ENCODE measurements at places on chromosomes 16 and 17.

- DNase-seq, result no peak
Observed at GRCh38 chr16:986925-987582, 5.5 kb downstream of the SOX8 start.

GRCh38 chr17:51224402-51225262, 35.2 kb downstream of the MBTD1 start:
- DNase-seq, result no peak

GRCh38 chr17:60863892-60864707, 186.4 kb downstream of the BCAS3 start:
- DNase-seq, result no peak

DNA sequence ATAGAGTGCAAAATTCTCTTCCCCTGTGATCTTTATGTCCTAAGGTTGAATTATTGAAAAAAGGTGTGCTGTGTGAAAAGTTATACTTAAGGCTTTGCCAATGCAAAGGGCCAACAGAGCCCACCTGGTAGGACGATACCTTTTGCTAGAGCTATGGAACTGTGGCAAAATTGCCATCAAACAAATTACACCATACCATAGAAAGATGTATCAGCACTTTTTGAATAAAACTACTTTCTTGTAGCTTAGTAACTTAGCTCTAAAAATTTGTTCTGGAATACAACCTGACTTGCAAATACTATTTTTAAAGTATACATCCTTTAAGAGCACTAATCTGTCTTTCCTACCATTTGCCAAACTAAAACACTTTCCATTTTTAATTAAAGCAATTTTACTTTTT, 147.2 kb upstream of the ERCC4 start:
- no peak for DNase-seq

DNA sequence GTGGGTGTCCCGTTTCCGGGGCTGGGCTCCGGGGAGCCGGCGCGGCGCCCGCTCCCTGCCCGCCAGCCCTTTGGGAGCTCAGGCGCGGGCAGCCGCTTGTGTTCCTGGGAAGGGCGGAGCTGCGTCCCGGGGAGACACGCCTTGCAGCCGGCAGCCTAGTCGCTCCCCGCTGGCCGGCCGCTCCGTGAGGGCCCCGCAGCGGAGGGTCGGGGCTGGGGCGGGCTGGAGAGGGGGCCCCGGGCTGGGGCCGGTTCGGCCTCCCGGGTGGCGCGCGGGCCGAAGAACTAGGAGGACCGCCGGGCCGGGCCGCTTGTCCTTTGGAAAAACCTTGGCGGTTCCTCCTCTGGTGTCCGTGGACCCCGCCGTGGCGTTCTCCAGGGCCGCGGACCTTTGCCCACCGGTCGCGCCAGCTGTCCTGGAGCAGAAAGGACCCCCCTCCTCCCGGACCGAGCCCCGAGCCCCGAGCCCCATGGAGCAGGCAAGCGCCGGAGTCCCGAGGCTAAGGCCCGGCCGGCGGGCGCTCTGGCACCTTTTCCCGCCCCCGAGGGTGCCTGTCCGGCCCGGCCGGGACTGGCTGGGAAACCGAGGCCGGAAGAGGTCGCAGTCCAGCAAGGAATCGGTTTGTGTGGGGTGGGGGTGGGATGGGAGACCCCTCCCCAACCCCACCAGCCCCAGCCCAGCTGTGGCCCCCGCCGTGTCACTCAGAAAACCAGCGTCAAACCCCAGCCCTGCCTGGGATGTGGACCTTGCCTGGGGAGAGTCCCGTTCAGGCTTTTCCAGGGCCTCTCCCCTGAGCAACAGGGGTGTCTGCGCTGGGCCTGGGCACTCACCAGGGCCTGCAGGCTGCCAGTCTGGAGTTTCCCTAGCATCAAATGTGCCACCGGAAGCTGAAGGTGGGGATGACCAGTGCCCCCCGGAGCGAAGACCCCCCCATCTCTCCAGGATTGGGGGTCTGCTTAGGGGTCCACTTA, 6.8 kb upstream of the TBC1D3B start:
- DNase-seq, result no peak

DNA sequence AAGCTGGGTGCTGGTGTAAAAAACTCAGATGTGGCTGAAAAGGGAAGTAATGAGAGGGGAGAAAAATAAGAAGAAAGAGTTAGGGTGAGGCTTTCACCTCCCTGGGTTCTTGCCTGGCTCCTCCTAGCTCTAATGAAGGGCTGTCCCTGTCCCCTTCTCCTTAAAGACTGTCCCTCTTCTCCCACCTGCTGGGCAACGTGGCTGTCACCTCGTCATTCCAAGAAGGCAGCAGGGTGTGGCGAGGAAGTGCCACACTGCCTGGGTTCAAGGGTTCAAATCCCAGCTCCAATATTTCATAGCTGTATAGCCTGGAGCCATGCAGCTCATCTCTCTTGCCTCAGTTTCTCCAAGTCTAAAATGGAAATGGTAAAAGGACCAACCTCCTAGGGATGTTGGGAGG, 122.5 kb upstream of the CACNG5 start:
- no peak for DNase-seq

- no peak for DNase-seq
Observed at GRCh38 chr17:1905190-1905913, 75.5 kb downstream of the RPA1 start.

GRCh38 chr17:2335726-2336214, 487 bp downstream of the TSR1 start:
- no peak for DNase-seq

- DNase-seq, result no peak
Observed at GRCh38 chr16:10522966-10523365, 57.4 kb downstream of the EMP2 start.

- no peak for DNase-seq
Observed at GRCh38 chr17:9771465-9771864, 19.9 kb downstream of the DHRS7C start.

GRCh38 chr16:79100447-79100846, 500.1 kb downstream of the MAF start:
- DNase-seq, result no peak

DNA sequence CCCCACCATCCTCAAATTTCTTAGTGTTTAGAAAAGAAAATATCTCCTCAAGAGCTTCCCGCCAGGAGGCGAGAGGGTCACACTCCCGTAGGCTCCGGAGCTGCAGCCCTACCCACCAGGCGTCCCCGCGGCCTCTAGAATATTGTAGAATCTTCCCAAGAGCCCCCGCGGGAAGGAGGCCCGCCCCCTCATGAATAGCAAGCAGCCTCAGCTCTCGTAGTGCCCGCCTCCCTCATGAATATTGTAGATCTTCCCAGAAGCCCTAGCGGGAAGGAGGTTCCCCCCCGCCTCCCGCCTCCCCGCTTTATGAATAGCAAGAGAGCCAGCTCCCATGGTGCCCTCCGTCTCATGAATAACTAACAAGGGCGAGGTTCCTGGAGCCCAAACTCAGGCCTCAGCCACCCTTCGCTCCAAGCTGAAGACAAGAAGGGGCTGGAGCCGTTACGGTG, at the start of gene FBXO47:
Gene FBXO47, minus strand, starts transcription at position 114 of the 449 bp plus-strand sequence. CDS start 4,378 bp downstream, outside the sequence.
- peak; percentile 80 for DNase-seq

- no peak for DNase-seq
Observed at GRCh38 chr16:57084996-57085395, 7.4 kb upstream of the CPNE2 start.

GRCh38 chr16:23498863-23499262, 11.4 kb downstream of the GGA2 start:
- DNase-seq, result no peak

- DNase-seq, result no peak
Observed at GRCh38 chr16:83630979-83631378, 176.8 kb upstream of the HSBP1 start.

GRCh38 chr16:50884066-50884860, 142.4 kb downstream of the CYLD start:
- DNase-seq, result peak; percentile 23

- DNase-seq, result no peak
Observed at GRCh38 chr17:17401271-17401781, 75.5 kb upstream of the MED9 start.

- no peak for DNase-seq
Observed at GRCh38 chr16:50204453-50205108, 51.5 kb downstream of the TENT4B start.

- DNase-seq, result no peak
Observed at GRCh38 chr16:28823291-28823872, 583 bp downstream of the ATXN2L start.

DNA sequence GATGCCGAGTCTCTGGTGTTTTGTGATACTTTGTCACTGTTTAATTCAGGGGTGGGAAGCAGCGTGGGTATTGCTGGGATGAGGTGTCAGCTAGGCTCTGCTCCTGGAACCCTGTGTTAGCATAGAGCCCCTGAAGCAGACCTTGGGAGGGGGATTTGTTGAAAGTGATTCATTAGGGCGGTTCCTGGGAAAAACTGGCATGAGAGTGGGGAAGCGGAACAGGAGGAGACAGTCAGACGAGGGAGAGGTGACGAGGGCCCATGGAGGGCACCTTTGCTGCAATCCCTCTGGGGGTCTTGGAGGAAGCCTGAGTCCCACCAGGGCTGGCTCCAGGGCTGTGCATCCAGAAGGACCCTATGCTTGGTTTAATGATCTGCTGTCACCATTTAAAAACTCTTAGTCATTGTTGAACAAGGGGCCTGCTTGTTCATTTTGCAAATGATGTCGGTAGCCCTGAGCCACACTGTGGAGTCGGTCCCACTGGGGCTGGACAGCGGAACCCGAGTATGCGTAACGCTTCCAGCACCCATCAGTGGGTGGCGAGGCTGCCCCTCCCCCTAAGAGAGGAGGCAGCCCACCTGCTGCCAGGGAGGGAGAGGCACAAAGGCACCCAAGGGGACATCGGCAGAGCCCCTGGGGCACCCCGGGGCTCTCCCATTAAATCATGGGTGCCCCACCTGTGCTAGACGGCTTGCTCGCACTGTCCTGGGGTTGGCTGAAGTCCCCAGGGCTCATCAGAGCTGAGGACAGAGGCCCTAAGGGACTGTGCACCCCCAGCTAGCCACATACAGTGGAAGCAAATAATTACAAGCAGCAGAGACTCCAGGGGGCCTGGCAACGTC, 35.4 kb downstream of the WFDC1 start:
- DNase-seq, result no peak

- DNase-seq, result no peak
Observed at GRCh38 chr17:40281663-40282062, 6.0 kb upstream of the CDC6 start.
